ENCODE measurements at places on chromosomes 2 and 18.

GRCh38 chr18:51361130-51361860 lies 163.8 kb upstream of the MEX3C start:
- H3K27ac ChIP-seq: no peak overlapping the region
- no peaks in the 10 kb centered on the region for H3K27me3 ChIP-seq
- H3K36me3 ChIP-seq: no peaks in the 10 kb centered on the region
- no peak overlapping the region for H3K4me3 ChIP-seq
- peak; percentile 11 for DNase-seq

DNA sequence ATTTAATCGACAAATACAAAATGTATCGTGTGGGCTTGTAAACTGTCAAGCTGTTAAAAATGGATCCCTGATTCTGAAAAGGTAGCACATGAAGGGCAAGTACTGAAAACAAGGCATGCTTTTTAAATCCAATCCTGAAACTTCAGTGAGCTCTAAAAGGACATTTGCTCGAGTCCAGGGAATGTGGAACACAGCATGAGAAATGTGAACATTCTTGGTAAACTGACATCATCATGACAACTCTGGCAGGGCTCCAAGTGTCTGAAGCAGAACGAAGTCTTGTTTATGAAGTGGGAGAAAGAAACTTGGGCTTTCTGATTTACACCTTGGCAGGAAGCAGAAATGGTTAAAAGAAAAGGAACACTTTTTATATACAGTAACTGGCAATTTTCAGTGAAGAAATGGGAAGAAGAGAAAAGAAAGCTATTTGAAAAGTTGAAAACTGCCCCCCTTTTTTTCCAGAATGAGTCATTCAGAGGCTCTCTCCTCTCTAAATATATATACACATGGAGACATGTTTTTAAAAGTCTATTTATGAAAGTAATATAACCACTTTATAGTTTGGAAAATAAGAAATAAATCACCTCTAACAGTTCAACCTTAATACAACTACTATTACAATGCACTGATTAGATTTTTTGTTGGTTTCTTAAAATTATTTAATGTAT lies 120.8 kb downstream of the GAREM1 start:
- DNase-seq: no peak
- no peak overlapping the region for H3K4me3 ChIP-seq
- no peaks in the 10 kb centered on the region for H3K36me3 ChIP-seq
- H3K4me1 ChIP-seq: no peaks in the 10 kb centered on the region
- H3K27me3 ChIP-seq: no peaks in the 10 kb centered on the region
- H3K27ac ChIP-seq: no peak overlapping the region

- H3K27me3 ChIP-seq: no peaks in the 10 kb centered on the region
- H3K4me1 ChIP-seq: no peaks in the 10 kb centered on the region
- H3K27ac ChIP-seq: no peak overlapping the region
- no peaks in the 10 kb centered on the region for H3K36me3 ChIP-seq
- no peak for DNase-seq
Observed at GRCh38 chr2:36731941-36732672, 35.6 kb downstream of the VIT start.

- 0 out of 2 replicates have a peak, but pooled peaks cover 3% of the 10 kb centered on the region for H3K4me1 ChIP-seq
- H3K4me3 ChIP-seq: no peak overlapping the region
- no peak overlapping the region for H3K27ac ChIP-seq
- H3K36me3 ChIP-seq: no peaks in the 10 kb centered on the region
Observed at GRCh38 chr2:80459028-80459427, 154.5 kb upstream of the LRRTM1 start.

- H3K36me3 ChIP-seq: no peaks in the 10 kb centered on the region
- H3K27ac ChIP-seq: no peak overlapping the region
- H3K27me3 ChIP-seq: no peaks in the 10 kb centered on the region
- H3K4me1 ChIP-seq: no peaks in the 10 kb centered on the region
Observed at GRCh38 chr2:88831792-88832248, 140.3 kb downstream of the RPIA start.

All from GM12878 (cell line).